Cardiac muscle cell (in vitro differentiated cells and primary cell): ENCODE measurements at places on chromosomes 7 and 10. TPM values are rescaled to one million over a fixed set of nuclear protein-coding genes. Genes with fewer than 3 reads are reported as not detected.

GRCh38 chr7:100632951-100633717, 8.2 kb downstream of the TFR2 start:
- no peak overlapping the region for H3K27ac ChIP-seq
- no peaks in the 10 kb centered on the region for H3K4me1 ChIP-seq
- peaks cover 27% of the 10 kb centered on the region for H3K27me3 ChIP-seq
- H3K4me3 ChIP-seq: peak overlapping the region; percentile 25

GRB10 gene
- 10.7 and 25.3 TPM in 2 replicates for total RNA-seq

- no peaks in the 10 kb centered on the region for H3K27me3 ChIP-seq
- no peaks in the 10 kb centered on the region for H3K36me3 ChIP-seq
- no peak overlapping the region for H3K4me3 ChIP-seq
- H3K4me1 ChIP-seq: no peaks in the 10 kb centered on the region
Measured at GRCh38 chr7:9874182-9874581, 1099.5 kb upstream of the PHF14 start.

GRCh38 chr10:44925224-44925623, 14.1 kb downstream of the TMEM72 start:
- H3K27me3 ChIP-seq: no peaks in the 10 kb centered on the region
- no peaks in the 10 kb centered on the region for H3K36me3 ChIP-seq
- peak; percentile 38 for DNase-seq

HTR5A gene
- not detected in 2 replicates for total RNA-seq

MARVELD1 gene
- 35.2 and 38.3 TPM in 2 replicates for total RNA-seq

PAX4 gene
- total RNA-seq: not detected in 2 replicates

DNA sequence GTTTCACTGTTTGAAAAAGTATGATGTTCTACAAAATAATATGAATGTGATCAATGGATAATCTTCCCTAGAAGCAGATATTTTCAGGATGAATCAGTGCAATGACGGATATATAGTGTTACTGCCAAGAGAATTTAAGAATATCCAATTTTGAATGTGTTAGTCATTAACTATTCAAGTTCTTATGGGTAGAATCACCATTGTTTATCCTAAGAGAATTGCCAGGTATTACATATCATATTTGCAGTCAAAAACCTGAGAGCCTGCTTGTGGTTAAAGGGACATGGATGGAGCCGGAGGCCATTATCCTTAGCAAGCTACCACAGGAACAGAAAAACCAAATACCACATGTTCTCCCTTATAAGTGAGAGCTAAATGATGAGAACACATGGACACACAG, 26.9 kb downstream of the AHR start:
- H3K36me3 ChIP-seq: no peaks in the 10 kb centered on the region
- no peaks in the 10 kb centered on the region for H3K4me1 ChIP-seq
- no peak overlapping the region for H3K4me3 ChIP-seq
- DNase-seq: no peak

SKIDA1 gene
- total RNA-seq: 42.4 and 62.4 TPM in 2 replicates

MSRB2 gene
- total RNA-seq: 32.9 and 50.4 TPM in 2 replicates

CTAGE8 gene
- total RNA-seq: not detected in 2 replicates

GRCh38 chr10:105634281-105634680, 993.2 kb downstream of the SORCS3 start:
- H3K4me3 ChIP-seq: no peak overlapping the region
- no peak overlapping the region for H3K27ac ChIP-seq
- H3K4me1 ChIP-seq: no peaks in the 10 kb centered on the region
- no peaks in the 10 kb centered on the region for H3K36me3 ChIP-seq
- DNase-seq: no peak

GRCh38 chr7:158959021-158959717, 102.8 kb downstream of the DYNC2I1 start:
- no peak overlapping the region for H3K4me3 ChIP-seq
- no peak for DNase-seq
- H3K36me3 ChIP-seq: no peaks in the 10 kb centered on the region
- H3K27ac ChIP-seq: no peak overlapping the region

GRCh38 chr10:25682203-25682851, 251.7 kb upstream of the MYO3A start:
- H3K4me1 ChIP-seq: peaks cover 24% of the 10 kb centered on the region
- no peaks in the 10 kb centered on the region for H3K27me3 ChIP-seq
- DNase-seq: peak; percentile 66
- no peak overlapping the region for H3K4me3 ChIP-seq
- H3K36me3 ChIP-seq: no peaks in the 10 kb centered on the region

DNA sequence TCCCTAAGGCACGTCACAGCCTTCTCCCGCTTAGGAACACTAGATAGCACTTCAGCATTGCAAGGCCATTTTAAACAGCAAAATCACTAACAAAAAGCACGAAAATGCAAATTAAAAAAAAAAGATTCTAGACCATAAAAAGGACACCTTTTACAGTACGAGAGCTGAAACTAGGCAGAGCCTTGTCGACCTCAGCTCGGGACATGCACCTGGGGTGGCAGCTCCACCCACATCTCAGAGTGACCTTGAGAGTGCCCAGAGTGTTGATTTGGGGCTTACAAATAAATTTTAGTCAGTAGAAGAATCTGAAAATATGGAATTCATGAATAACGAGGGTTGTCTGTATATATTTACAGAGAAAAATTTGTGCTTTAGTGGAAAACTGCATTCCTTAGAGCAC, 1.1 kb downstream of the MRPS24 start:
- H3K27ac ChIP-seq: no peak overlapping the region
- H3K4me1 ChIP-seq: peaks cover 24% of the 10 kb centered on the region
- H3K4me3 ChIP-seq: peak overlapping the region; percentile 89
- peaks cover 5% of the 10 kb centered on the region for H3K36me3 ChIP-seq

DNA sequence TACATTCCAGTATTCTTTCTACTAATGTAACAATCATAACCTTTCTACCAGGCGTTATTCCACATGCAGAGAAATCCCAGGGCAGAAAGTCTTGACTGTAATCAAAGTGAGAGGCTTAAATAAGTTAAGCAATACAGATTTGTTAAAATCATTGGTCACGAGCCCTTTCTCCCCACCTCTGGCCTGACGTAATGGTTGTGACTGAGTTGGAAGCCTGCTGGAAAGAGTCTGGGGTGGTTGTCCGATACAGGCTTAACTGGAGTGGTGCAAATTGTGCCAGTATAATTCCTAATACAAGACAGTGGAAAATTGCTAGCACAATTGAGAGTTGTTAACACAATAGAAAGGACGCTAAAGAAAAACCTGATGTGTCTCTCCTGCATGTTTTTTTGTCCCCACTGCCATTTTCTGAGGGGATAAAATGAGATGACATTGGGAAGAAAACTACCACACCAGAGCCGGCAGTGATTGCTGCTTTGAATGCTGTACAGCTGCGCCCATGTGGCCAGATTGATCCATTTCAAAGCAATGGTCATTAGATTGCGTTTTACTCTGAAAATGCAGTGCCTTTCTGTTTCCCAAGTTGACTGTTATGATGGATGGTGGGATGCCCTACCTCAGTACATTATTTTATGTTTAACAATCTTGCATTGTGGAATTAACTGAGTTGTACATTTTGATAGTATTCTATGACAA, 190.8 kb downstream of the POU6F2 start:
- H3K4me1 ChIP-seq: no peaks in the 10 kb centered on the region
- no peaks in the 10 kb centered on the region for H3K36me3 ChIP-seq
- DNase-seq: no peak
- no peaks in the 10 kb centered on the region for H3K27me3 ChIP-seq
- H3K4me3 ChIP-seq: no peak overlapping the region
- no peak overlapping the region for H3K27ac ChIP-seq

FZD1 gene
- total RNA-seq: 14.9 and 19.0 TPM in 2 replicates

- peaks cover 4% of the 10 kb centered on the region for H3K36me3 ChIP-seq
- H3K27me3 ChIP-seq: no peaks in the 10 kb centered on the region
- H3K4me3 ChIP-seq: no peak overlapping the region
- DNase-seq: no peak
Measured at GRCh38 chr7:2725178-2726105, 37.4 kb downstream of the AMZ1 start.

GRCh38 chr10:24816868-24817396, 93.2 kb upstream of the ARHGAP21 start:
- no peak overlapping the region for H3K4me3 ChIP-seq
- DNase-seq: no peak
- no peaks in the 10 kb centered on the region for H3K4me1 ChIP-seq
- H3K36me3 ChIP-seq: no peaks in the 10 kb centered on the region
- H3K27ac ChIP-seq: no peak overlapping the region
- H3K27me3 ChIP-seq: no peaks in the 10 kb centered on the region

GRCh38 chr10:126397156-126397555, 8.9 kb upstream of the ADAM12 start:
- no peaks in the 10 kb centered on the region for H3K36me3 ChIP-seq
- no peaks in the 10 kb centered on the region for H3K27me3 ChIP-seq
- no peak overlapping the region for H3K27ac ChIP-seq
- no peak overlapping the region for H3K4me3 ChIP-seq

DNA sequence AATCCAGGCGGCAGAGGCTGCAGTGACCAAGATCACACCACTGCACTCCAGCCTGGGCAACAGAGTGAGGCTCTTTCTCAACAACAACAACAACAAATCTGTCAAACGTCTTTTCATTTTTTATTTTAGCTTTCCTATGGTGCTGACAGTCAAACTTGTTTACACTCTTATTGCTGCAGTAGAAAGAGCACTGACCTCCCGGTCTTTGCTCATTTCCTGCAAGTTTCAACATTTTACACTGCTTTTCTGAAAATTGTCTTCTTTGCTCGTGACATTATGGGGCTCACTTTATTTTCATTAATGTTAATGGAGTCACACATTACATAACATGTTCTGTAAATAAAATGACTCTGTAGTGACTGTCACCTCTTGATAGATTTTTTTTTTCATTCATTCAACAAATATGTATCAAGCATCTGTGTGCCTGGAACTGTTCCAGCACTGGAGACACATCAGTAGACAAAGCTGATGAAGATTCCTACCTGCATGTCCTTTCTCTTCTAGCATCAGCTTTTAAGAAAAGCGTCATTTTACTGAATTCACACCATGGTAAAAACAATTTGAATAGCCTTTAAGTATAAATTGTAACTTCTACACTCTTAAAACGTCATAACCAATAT, 277.3 kb downstream of the CELF2 start:
- H3K4me1 ChIP-seq: no peaks in the 10 kb centered on the region
- H3K4me3 ChIP-seq: no peak overlapping the region
- DNase-seq: no peak
- no peaks in the 10 kb centered on the region for H3K27me3 ChIP-seq

SEMA4G gene
- total RNA-seq: 8.1 and 18.1 TPM in 2 replicates

SLC26A3 gene
- not detected in 2 replicates for total RNA-seq

GRCh38 chr7:98266840-98267239, 14.6 kb upstream of the BRI3 start:
- no peak overlapping the region for H3K27ac ChIP-seq
- no peaks in the 10 kb centered on the region for H3K36me3 ChIP-seq
- no peaks in the 10 kb centered on the region for H3K4me1 ChIP-seq
- H3K27me3 ChIP-seq: no peaks in the 10 kb centered on the region
- H3K4me3 ChIP-seq: no peak overlapping the region

DNA sequence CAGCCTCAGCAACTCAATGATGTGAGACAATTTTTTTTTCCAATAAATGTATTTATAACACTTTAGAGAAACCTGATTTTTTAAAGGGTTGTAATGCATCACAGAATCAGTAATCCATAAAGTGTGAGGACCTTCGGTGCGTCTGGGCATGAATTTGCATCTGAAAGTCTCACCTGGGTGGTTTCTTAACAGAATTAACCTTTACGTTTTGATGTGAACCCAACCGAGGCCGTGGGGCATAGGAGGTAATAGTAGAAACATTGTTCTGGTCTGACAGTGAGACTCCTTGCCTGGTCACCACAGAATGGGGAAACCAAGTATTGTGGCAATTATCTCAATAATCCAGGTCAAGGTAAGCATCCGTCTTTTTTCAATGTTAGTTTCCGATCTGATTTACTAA, 114.6 kb downstream of the PRKCQ start:
- H3K4me1 ChIP-seq: no peaks in the 10 kb centered on the region
- no peak overlapping the region for H3K4me3 ChIP-seq
- H3K27ac ChIP-seq: no peak overlapping the region
- H3K36me3 ChIP-seq: no peaks in the 10 kb centered on the region
- no peaks in the 10 kb centered on the region for H3K27me3 ChIP-seq

CYP2E1 gene
- total RNA-seq: 1.1 and 4.1 TPM in 2 replicates

- H3K4me1 ChIP-seq: no peaks in the 10 kb centered on the region
- no peak overlapping the region for H3K4me3 ChIP-seq
Measured at GRCh38 chr10:33048223-33048622, 90.2 kb upstream of the ITGB1 start.

DNA sequence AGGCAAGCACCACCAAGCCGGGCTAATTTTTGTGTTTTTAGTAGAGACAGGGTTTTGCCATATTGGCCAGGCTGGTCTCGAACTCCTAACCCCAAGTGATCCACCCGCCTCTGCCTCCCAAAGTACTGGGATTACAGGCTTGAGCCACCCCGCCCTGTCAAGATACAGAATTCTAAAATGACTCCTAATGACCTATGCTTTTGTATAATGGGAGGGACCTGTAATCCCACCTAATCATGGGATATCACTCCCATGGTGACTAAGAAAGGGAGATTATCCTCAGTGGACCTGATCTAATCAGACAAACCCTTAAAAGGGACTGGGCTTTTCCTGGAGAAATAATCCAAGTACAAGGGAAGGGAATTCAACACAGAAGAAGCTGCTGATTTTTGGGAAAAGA, 28.8 kb downstream of the SAMD8 start:
- peaks cover 20% of the 10 kb centered on the region for H3K4me1 ChIP-seq
- H3K27me3 ChIP-seq: no peaks in the 10 kb centered on the region
- H3K27ac ChIP-seq: no peak overlapping the region
- H3K4me3 ChIP-seq: no peak overlapping the region
- no peak for DNase-seq

- DNase-seq: no peak
- no peaks in the 10 kb centered on the region for H3K27me3 ChIP-seq
- no peak overlapping the region for H3K27ac ChIP-seq
- no peak overlapping the region for H3K4me3 ChIP-seq
- peaks cover 8% of the 10 kb centered on the region for H3K4me1 ChIP-seq
Measured at GRCh38 chr7:37162106-37162505, 286.6 kb downstream of the ELMO1 start.

- H3K36me3 ChIP-seq: no peaks in the 10 kb centered on the region
- DNase-seq: no peak
- no peak overlapping the region for H3K27ac ChIP-seq
- no peak overlapping the region for H3K4me3 ChIP-seq
- H3K4me1 ChIP-seq: peaks cover 27% of the 10 kb centered on the region
Measured at GRCh38 chr7:51059504-51060142, 257.0 kb downstream of the COBL start.

- H3K4me3 ChIP-seq: no peak overlapping the region
- H3K36me3 ChIP-seq: no peaks in the 10 kb centered on the region
- peaks cover 54% of the 10 kb centered on the region for H3K4me1 ChIP-seq
Measured at GRCh38 chr10:69663369-69663947, 33.4 kb downstream of the FAM241B start.

DNA sequence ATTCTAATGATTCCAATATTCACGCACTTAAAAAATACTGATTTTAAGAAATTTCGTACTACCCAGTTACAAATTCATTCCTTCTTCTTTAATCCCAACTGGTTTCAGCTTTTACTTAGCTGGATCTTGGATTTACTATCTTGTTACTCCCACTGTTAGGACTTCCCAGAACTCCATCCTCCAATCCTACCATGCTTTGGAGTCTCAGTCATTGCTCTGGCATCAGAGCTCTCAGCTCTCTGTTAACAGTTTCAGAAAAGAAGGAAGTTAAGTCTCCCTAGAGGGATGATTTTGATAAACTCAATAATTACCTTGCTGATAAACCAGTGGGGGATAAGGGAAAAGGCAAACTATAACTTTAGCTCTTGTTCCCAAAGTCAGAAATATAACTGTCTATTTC, 9.5 kb downstream of the PPA1 start:
- H3K36me3 ChIP-seq: no peaks in the 10 kb centered on the region
- no peak for DNase-seq

- H3K27ac ChIP-seq: no peak overlapping the region
- H3K4me3 ChIP-seq: no peak overlapping the region
- H3K36me3 ChIP-seq: peaks cover 15% of the 10 kb centered on the region
- H3K27me3 ChIP-seq: no peaks in the 10 kb centered on the region
Measured at GRCh38 chr7:127581716-127582115, 3.7 kb downstream of the GCC1 start.

- H3K27me3 ChIP-seq: no peaks in the 10 kb centered on the region
- peaks cover 6% of the 10 kb centered on the region for H3K4me1 ChIP-seq
- H3K36me3 ChIP-seq: no peaks in the 10 kb centered on the region
Measured at GRCh38 chr10:70549962-70550458, 52.5 kb downstream of the PRF1 start.
